ENCODE measurements at places on chromosomes 4 and X.

DNA sequence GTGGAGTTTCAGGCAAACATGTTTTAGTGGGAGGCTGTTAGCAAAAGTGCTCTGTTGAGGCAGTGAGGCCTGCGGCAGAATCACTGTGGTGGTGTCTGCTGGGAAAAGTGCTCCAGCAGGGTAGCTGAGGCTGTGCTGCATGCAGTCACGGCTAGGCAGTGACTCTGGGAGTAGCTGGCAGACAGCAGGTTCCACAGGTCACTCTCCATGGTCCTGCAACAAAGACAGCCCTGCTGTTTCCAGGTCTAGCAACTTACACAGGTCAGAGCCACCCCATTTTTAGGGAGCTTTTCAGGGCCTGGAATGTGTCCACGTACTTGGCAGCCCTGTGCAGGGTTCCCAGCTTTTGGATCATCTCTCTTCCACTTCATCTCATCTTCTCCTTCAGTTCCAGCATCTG lies 184.3 kb downstream of the NAA11 start:
- no peak for DNase-seq

DNA sequence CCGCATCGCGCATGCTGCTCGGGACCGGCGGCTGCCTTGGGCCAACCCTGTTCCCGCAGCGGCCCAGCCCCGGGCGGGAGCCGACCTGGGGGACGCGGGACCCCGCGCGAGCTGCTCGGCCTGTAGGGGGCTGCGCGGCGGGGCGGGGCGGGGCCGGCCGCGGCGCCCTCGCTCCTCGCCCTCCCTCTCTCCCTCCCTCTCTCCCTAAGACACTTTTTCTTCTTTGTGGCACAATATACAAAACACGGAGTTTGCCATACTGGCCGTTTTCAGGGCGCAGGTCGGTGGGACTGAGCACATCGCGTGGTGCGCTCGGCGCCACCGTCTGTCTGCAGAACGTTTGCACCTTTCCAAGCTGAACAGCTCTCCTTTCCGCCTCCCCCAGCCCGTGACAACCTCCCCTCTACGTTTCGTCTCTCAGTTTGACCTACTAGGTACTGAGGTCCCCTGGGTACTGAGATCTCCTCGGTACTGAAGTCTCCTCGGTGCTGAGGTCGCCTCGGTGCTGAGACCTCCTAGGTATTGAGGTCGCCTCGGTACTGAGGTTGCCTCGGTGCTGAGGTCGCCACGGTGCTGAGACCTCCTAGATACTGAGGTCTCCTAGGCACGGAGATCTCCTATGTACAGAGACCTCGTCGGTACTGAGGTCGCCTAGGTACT lies 261.1 kb upstream of the PLCXD1 start:
- DNase-seq = no peak

GRCh38 chr4:137703195-137703594 lies 170.9 kb upstream of the PCDH18 start:
- peak; percentile 58 for DNase-seq

DNA sequence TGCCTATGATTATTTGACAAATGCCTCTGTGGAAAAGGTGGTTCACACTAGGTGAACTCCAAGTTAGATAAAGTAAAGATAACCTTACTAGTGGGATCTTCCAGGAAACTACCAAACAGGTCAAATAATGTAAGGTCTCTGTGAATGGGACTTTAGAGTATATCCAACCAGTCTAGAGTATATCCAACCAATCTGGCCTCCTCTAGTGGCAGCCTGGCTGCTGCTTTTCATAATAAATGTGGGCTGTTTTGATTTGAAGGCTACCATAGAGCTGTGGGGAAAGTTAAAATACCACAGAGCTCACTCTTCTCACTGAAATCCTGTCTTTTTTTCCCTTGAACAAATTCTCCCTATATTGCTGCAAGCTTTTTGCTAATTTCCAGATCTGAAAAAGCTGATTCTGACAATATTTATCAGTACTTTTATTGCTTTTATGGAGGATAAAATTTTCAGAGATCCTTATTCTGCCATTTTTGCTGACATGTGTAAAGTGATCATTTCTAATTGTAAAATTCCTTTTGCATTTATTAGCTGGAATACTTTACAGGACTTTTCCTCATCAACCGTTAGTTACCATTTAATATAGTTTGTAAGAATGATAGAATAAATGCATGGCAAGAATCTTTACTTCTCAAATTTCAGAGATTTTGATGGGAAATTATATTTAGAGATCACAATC lies 111.3 kb downstream of the TET2 start:
- DNase-seq = no peak

GRCh38 chr4:168787334-168787733 lies 222.7 kb downstream of the CBR4 start:
- DNase-seq = no peak

DNA sequence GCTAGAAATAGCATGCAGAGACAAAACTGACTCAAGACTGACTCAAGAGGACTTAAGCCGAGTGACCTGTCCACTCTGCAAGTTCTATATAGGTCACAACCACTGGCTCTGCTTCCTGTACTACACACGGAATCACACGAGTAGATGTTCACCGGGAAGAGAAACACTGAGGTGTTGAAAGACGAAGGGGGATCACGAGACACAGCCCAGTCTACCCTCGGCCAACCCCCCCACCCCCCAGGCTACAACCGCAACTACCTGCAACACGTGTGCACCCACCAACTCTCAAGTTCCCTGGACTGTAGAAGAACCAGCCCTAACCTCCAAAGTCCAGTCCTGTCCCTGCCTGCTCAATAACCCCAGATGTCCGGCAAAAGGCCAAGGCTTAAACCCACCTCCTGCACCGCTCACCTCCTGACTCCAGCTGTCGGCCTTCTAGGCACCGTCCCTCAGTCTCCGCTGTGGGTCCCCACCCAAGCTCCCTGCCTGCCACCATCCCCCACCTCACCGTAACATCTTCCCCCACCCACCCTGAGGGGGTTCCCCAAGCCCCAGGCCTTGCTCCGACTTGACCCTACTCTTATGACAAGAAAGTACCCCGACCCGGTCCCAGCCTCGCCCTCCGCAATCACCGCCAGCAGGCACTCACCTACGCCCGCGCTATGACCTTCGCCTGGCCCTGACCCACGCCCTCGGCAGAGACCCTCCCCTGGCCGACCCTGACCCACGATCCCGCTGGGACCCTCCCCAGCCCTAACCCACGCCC lies 739 bp downstream of the GAK start:
- no peak for DNase-seq

DNA sequence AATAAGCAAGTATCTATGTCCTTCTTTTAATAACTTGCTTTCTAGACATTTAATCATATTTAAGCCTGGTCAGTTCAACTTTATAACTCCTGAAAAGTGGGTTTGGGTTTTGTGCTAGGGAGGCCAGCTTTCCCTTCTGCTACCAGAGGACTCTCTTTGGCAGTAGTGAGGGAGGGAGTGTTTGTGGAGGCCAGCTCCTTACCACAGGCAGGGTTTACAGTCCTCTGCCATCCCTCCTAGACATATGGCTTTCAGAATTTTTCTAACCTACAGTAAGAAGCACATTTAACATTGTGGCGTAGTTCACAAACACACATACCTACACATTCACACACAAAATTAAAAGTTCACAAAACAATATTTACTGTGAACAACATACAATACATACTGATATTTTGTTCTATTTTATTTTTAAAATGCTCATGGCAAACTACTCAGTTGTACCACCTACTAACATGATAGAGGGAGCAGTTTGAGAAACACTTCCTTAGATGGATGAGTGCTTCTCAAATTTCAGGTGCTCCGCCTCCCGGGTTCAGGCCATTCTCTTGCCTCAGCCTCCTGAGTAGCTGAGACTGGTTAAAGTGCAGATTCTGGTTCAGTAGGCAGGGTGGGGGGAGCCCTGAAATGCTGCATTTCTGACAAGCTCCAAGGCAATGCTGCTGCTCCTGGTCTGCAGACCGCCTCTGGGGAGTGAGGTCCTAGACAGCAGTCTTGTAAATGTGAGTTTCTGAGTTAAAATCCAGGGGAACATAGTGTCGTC lies 86.7 kb downstream of the PTTG2 start:
- no peak for DNase-seq

GRCh38 chrX:10280071-10280470 lies 123.3 kb downstream of the CLCN4 start:
- DNase-seq = no peak

GRCh38 chrX:154526901-154527675 lies 11.1 kb upstream of the FAM3A start:
- DNase-seq = no peak

- DNase-seq = no peak
Measured at GRCh38 chr4:89482926-89483595, 175.5 kb upstream of the GPRIN3 start.

DNA sequence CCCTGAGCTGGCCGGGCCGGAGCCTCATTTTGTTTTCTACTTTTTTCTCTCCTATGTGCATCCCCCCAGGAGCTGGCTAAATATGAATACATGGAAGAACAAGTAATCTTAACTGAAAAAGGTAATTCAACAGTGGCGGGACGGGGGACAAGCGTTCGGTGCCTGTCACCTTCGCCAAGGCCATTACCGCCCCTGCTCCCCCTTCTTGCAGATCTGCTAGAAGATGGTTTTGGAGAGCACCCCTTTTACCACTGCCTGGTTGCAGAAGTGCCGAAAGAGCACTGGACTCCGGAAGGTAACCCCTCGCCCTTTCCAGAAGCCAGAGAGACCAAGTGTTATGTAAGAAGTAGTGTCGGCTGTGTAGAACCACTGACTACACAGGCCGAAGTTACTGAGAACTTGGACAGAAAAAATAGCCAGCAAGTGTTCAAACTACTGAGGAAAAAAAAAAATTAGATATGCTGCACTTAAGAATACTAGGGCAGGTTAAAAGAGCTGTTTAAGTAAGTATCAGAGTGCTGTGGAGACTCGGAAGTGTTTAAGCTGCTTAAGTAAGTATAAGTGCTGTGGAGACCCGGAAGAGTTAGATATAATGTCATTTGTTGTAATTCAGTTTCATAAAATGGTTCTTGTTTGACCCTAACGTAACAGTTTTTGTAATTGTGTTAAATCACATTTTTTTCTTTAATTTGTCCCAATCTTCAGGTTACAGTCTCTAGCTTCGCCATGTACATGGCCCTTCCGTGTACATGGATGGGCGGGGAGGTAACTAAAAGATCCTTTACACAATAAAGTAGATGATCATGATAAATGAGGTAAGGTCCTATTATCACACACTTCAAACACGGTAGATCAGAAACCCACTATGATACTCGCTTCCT lies 856 bp downstream of the SAT1 start:
- DNase-seq = no peak

- DNase-seq = no peak
Measured at GRCh38 chr4:155887847-155888570, 15.5 kb upstream of the TDO2 start.

- DNase-seq = no peak
Measured at GRCh38 chr4:55127521-55127920, 2.1 kb upstream of the KDR start.

DNA sequence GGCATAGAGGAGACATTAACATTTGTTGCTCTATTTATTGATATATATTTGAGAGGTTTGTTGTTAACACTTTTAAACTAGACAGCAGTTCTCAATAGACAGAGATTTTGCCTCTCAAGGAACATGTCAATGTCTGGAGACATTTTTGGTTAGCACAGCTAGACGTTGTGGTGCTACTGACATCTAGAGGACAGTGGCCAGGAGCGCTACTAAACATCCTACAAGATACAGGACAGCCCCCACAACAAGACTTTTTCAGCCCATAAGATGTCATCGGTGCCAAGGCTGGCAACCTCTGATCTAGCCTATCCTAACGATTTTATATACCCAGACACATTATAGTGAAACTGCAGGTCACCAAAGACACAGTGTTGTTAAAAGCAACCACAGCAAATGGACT lies 18.4 kb upstream of the CTSO start:
- no peak for DNase-seq

- no peak for DNase-seq
Measured at GRCh38 chr4:40482985-40483647, 146.5 kb downstream of the RBM47 start.

GRCh38 chrX:153971450-153972367 lies at the start of gene HCFC1:
Gene HCFC1 (minus strand): TSS chrX:153971818. CDS start chrX:153970840, 978 bp downstream.
- DNase-seq = no peak

DNA sequence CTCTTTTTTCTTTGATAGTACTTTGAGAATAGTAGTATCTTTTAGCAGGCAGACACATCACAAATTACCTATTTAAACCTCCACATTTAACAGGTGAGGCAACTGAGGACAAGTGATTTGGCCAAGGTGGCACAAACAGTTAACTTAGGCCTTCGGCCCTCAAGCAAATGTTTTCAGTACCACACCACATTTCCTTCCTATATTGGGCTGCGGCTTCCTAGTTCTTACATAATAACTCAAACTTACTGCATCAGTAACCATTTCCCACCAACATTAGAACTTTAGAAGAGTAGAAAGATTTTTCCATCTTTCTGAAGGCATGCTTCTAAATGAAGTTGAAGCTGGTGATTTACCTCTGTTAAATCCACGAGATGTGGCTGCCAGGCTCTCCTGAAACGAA lies 63.2 kb upstream of the SLC4A4 start:
- DNase-seq = no peak

DNA sequence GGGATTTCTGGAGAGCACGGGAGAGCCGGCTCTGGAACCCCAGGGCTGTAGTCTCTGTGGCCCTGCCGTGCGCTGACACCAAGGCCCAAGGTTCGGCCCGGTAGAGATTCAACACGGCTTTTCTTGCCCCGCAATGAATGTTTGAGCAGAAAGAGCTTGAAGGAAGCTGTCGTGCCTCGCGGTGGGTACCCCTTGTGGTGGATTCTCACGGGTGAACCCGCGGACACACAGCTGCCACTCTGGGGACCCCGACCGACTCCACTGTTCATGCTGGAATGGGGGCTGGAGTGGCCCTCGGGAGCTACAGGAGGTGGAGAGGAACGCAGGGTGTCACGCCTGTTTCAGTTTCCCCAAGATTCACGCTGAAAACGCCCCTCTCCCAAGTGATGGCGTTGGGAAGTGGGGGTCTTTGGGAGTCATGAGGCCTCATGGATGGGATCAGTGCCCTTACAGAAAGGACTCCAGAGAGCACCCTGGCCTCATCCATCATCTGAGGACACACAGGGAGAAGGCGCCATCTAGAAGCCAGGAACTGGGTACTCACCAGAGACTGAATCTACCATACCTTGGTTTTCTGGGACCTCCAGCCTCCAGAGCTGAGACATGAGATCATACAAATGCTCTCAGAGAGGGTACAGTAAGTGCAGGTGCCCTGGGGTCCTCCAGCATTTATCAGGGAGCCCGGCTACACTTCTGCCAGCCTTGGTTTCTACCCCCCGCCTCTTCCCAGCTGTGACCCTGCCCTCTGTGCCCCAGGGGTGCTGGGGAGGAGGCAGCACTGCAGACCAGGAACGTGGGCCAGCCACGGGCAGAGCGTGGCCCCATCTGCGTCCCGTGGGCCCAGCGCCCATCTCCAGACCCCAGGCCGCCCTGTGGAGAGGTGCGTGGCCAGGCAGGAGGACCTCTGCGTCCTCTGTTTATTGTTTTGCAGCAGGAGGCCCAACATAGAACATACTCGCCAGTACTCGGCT lies 6.4 kb downstream of the SLC25A6 start:
- DNase-seq = no peak

DNA sequence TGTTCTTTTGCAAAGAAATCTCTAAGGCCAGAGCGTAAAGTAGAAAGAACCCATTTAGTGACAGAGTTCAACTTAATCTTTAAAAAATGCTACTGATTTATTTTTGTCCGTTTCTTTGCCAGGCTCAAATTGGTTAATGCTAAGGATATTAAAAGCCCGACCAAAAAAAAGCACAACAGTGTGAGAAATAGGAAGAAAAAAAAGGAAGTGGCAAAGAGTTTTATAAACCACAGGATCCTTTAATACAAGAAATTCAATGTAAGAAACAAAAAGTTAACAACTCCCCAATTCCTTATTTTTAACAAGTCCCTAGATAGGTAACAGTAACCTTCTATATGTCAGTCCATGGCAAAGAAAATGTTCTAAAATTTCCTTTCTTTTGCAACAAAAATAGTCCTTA lies 480.4 kb downstream of the ACTRT1 start:
- no peak for DNase-seq
